Stimulated activated naive CD8-positive, alpha-beta T cell treated with anti-CD3 and anti-CD28 coated beads, Interleukin-15, amount 100 ng/mL, for 72 hours (primary cell): ENCODE measurements at places on chromosomes 12 and 14.

DNA sequence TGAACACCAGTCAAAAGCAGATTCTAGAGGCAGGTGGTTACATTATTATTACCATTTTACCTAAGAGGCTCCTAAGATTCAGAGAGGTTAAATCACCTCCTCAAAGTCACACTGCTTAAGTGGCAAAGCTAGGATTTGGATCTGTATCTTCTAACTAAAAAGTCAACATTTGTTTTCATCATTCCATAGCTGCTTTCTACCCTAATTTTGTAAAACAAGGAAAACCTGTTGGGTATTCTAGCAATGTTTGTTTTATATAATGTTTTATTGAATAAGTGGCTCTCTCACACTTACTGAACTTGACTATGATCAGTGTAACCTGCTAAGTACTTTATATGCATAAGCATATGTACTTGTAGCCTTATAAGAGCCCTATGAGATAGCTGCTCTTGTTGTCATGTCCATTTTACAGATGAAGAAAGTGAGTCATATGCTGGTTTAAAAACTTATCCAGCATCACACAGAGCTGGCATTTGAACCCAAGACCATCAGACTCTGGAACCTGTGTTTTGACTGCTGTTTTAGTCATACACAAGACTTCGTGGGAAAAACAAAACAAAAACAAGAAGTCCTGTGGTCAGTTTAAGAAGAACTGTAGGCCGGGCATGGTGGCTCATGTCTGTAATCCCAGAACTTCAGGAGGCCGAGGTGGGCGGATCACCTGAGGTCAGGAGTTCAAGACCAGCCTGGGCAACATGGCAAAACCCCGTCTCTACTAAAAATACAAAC lies 31.7 kb upstream of the EVL start:
- DNase-seq: no peak

DNA sequence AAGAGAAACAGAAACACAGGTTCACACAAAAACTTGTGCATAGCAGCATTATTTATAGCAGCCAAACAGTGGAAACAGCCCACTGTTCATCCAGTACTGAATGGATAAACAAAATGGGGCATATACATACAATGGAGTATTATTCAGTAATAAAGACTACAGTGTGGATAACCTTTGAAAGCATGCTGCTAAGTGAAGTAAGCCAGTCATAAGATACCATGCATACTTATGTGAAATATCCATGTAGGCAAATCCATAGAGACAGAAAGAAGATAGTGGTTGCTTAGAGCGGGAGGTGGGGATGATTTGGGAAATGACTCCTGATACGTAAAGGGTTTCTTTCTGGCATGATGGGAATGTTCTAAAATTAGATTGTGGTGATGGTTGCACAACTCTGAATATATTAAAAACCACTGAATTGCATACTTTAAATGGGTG lies 99.4 kb downstream of the CRADD start:
- no peak for DNase-seq

DNA sequence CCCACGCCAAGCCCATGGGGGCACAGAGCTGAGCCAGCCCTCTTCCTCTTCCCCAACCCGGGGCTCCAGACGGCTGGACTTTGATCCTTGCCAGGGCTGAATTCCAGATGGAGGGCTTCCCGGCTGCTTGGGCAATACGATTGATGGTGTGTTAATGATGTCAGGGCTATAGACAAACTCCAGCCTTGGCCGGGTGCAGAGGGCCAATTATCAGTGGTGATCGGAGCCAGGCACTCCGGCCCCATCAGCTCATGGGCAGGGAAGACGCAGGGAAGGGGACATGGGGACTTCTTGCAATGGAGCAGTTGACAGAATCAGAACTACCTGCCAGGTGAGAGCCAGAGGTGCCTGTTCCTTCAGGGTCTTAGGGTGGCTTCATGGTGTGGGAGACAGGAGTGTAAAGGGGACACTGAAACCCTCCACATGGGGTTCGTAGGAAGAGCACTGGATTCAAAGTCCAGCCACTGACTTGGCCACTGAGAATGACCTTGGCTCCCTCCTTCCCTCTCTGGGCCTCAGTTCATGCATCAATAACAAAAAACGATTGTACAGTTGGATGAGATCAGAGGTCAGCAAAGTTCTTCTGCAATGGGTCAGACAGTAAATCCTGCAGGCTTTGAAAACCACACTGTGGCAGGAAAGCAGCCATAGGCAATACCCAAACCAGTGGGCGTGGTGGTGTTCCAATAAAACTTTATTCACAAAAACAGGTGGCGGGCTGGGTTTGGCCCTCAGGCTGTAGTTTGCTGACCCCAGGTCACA lies 333.7 kb downstream of the MED13L start:
- no peak for DNase-seq

- DNase-seq: no peak
Measured at GRCh38 chr12:66707002-66707697, 28.3 kb upstream of the GRIP1 start.

GRCh38 chr14:67778792-67779191 lies 37.6 kb downstream of the ZFYVE26 start:
- no peak for DNase-seq

GRCh38 chr14:73719791-73720190 lies 5.6 kb upstream of the PNMA1 start:
- DNase-seq: no peak

DNA sequence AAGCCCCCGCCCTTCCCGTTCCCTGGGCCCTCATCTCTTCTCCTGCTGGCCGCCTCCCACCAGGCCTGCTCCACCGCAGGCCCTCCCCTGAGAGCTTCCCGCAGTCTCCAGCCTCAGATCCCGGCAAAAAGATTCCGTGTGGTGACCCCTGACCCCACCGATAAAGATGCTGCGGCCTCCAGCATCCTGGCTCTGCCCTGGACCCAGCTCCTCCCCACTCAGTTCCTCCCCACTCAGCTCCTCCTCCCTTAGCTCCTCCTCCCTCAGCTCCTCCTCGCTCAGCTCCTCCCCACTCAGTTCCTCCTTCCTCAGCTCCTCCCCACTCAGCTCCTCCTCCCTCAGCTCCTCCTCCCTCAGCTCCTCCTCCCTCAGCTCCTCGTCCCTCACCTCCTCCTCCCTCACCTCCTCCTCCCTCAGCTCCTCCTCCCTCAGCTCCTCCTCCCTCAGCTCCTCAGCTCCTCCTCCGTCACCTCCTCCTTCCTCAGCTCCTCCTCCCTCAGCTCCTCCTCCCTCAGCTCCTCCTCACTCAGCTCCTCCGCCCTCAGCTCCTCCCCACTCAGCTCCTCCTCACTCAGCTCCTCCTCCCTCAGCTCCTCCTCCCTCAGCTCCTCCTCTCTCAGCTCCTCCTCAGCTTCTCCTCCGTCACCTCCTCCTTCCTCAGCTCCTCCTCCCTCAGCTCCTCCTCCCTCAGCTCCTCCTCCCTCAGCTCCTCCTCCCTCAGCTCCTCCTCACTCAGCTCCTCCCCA lies 17.0 kb downstream of the NOC4L start:
- DNase-seq: no peak

DNA sequence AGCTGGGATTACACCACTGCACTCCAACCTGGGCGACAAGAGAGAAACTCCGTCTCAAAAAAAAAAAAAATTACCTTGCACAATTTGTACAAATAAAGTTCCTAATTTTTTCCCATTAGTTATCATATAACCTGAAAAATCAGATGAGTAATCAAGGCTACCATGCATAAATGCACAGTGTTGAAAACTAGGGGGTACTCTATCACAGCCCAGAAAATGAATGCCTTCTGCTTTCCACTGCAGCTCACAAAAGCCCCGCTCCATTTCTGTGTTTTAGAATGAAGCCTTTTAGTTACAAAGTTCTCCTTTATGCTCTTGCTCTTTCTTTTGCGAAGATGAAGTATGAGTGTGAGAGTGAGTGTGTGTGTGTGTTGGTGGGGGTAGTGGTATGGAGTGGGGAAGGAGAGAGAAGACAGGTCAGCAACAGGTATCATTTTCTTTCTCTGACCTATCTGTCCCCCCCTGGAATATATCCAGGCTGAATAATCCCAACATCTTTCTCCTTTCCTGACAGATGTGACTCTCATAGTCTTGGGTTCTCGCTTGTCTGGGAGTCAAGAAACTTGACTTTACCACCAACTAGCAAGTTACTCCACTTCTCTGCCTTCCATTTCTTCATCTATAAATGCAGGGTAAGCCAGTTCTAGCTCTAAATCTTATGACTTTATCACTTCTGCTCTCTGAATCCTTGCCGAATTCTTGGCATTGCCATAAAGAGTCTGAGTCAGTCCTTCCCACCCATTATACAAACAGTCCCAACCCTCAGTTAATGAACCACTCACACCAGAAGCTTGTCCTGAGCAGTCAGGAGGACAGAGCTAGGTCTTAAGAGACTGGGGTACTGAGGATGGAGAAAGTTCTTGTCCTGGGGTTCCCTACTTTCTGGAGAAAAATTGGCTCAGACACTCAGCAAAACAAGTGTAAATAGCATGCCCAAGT lies 16.1 kb downstream of the BIN2 start:
- DNase-seq: no peak

- no peak for DNase-seq
Measured at GRCh38 chr12:2003676-2004112, 563 bp downstream of the DCP1B start.

GRCh38 chr12:86697916-86698640 lies 441.9 kb upstream of the MGAT4C start:
- DNase-seq: no peak

DNA sequence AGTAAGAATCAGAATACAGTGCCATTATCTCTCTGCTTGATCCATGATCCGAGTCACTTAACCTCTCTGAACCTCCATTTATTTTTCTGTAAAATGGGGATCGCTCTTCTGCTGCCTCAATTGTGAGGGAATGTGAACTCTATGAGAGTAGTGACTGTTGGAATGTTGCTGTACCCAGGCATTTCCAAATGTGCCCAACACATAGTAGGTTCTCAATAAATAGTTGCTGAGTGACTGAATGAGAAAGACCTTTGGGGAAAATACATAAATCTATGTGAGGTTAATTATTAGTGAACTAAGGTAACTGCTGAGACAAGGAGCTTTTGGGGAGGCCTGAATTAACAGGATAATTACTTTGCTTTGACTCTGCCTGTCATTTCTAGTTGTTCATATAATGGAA lies 33.9 kb upstream of the NR1H4 start:
- DNase-seq: no peak

DNA sequence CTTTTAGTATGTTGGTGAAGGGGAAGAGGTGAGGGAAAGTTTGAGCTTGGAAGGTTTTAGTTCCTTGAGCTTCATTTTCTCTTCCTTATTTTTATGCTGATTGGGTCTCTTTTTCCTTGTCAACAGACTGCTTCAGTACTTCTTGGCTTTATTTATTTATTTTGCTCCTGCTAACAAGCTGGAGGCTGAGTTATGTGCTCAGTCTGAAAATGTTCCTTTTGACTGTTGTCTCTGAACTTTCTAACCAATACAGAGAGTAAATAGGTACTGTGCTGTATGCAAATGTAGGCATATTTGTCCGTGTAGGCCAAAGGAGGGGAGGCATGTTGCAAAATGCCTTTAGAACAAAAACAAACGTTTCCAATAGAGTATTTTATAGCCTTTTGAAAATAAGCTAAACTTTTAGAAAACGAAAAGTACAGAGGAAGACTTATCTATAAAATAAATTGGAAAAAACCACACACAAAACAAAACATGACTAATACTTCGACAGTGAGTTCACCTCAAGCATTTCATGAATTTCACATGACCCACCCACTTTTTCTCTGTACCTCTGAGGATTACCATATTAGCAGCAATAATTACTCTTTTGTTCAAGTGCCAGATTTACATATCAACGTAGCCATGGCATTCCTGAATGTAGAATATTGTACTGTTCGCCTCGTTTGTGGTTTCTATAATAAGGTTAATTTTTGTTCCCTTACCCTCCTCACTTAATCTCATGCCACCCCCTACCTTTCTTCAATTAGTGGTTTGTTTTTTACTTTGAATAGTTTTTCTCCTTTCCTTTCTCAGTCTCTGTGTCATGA lies 4.7 kb upstream of the CREBL2 start:
- no peak for DNase-seq

- no peak for DNase-seq
Measured at GRCh38 chr14:54629635-54630360, 62.9 kb downstream of the SAMD4A start.
